ENCODE measurements at places on chromosomes 4 and X.

- no peak for DNase-seq
These were observed 124.6 kb upstream of the ACSL4 start for GRCh38 chrX:109857584-109858228.

DNA sequence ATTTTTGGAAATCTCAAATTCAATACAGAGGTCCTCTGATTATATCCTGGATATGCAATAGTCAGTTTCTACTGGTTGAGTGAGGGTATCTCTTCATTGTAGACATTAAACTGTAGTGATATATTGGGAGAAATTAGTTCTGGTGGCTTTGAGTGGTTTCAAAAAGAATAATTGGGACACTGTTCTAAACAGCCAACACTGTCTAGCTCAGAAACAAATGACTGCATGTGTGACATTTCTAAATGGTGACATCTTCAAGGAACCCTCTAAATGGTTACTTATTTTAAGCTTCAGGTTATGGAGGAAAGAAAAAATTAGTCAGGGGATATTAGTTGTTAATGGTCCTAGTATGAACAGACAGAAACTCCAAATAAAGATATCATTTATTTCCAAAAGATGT lies 186.2 kb downstream of the LARP7 start:
- no peak for DNase-seq

- DNase-seq, result no peak
These were observed 40.6 kb upstream of the CYP2U1 start for GRCh38 chr4:107890779-107891178.

DNA sequence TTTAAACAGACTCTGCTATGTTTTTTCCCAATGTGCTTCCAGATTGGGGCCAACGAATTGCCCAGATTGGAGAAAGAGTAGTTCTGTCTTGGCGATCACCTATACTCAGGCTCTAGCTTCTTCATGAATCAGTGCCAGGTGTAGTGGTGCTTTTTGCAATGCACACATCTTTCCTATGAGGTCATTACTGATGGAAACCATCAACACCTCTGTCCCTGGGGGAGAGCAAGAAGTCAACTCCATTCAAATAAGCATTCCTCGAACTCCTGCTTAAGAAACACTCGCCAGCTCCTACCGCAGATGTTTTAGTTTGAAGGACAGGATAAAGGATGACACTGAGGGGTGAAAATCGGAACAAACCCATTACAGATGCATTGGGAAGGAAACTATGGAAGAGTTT lies 156.5 kb upstream of the DKK2 start:
- no peak for DNase-seq

- DNase-seq, result no peak
These were observed 165.8 kb downstream of the VSIG4 start for GRCh38 chrX:65874110-65874509.

GRCh38 chr4:41406113-41406516 lies 131.8 kb upstream of the LIMCH1 start:
- no peak for DNase-seq

- DNase-seq, result no peak
These were observed 21.9 kb downstream of the MED28 start for GRCh38 chr4:17636341-17636695.

DNA sequence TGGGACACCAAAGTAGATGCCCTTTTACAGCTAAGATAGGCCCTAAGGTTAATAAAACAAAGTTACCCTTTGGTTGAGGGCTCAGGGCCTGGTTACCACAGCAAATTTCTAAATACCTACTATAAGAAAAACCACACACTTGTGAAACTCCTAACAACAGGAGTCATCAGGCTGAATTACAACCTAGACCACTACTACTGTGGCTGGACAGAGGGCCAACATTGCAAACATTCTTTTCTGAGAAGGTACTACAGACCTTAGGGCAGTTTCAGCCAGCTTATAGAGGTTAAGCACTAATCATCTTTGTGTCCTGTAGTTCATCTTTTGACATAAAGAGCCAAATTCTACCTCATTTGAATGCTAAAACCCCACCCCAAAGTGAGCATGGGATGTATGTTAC lies 504.0 kb downstream of the RAPGEF2 start:
- no peak for DNase-seq

- DNase-seq, result no peak
These were observed 232.5 kb downstream of the PCDH7 start for GRCh38 chr4:30952526-30953219.

GRCh38 chr4:89158884-89159503 lies 47.7 kb downstream of the TIGD2 start:
- DNase-seq, result peak; percentile 75
